ENCODE measurements at places on chromosomes 1 and 21. TPM values are rescaled to one million over a fixed set of nuclear protein-coding genes. Genes with fewer than 3 reads are reported as not detected.
A peak's percentile ranks its signal among the peaks of the same experiment; 100 is the strongest.

CYP2J2 gene
- 1.1 TPM for total RNA-seq

VTCN1 gene
- not detected for total RNA-seq

CD2 gene
- total RNA-seq = not detected

DNA sequence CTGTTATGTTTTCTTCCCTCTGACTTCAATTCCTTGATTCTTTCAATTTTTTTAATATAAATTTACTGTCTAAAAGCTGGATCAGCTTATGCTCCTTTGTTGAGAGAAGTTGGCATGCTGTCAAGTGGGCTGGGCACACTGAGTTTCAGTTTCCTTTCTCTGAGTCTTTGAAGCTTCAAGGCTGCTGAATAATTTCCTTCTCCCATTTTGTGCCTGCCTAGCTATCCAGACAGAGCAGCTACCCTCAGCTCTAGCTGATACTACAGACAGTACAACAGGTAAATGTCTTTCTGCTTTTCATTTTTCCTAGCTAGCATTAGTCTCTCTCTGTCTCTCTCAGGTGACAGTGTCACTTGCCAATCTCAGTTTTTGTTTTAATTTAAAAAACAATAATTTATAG lies at the start of gene IFI44:
IFI44 (plus strand) TSS at position 204 of the 400 bp plus-strand sequence. CDS start 365 bp downstream, outside the sequence.
- H3K27me3 ChIP-seq = no peaks in the 10 kb centered on the region
- no peak for DNase-seq
- no peaks in the 10 kb centered on the region for H3K4me1 ChIP-seq
- H3K4me3 ChIP-seq = no peak within 1 kb of the TSS
- H3K27ac ChIP-seq = no peak within 1 kb of the TSS
- no peaks in the 10 kb centered on the region for H3K36me3 ChIP-seq

DNA sequence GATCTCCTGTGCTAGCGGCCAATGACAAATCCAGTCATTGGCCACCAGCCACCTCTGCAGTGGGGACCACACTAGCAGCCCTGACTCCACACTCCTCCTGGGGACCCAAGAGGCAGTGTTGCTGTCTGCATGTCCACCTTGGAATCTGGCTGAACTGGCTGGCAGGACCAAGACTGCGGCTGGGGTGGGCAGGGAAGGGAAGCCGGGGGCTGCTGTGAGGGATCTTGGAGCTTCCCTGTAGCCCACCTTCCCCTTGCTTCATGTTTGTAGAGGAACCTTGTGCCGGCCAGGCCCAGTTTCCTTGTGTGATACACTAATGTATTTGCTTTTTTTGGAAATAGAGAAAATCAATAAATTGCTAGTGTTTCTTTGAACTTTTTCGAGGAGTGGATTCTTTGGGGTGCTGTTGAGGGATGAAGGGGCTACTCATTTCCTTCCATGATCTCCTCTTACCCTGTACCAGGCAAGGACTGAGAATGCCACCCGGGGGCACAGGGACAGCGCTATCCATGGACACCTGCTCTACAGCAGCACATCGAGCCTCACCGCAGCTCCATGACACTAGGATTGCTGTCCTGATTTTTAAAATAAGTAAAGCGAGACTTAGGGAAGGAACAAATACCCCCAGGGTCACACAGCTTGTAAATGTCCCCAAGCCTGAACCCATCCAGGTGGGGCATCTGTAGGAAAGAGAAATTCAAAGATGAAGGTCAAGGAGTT lies 44.7 kb downstream of the TNNT2 start:
- no peaks in the 10 kb centered on the region for H3K27me3 ChIP-seq
- H3K27ac ChIP-seq = no peak overlapping the region
- H3K4me3 ChIP-seq = no peak overlapping the region
- no peaks in the 10 kb centered on the region for H3K36me3 ChIP-seq
- H3K4me1 ChIP-seq = no peaks in the 10 kb centered on the region

GRCh38 chr1:236021424-236022135 lies 43.3 kb downstream of the NID1 start:
- peaks cover 37% of the 10 kb centered on the region for H3K36me3 ChIP-seq
- no peak for DNase-seq
- no peak overlapping the region for H3K4me3 ChIP-seq
- H3K4me1 ChIP-seq = no peaks in the 10 kb centered on the region
- no peak overlapping the region for H3K27ac ChIP-seq

DNA sequence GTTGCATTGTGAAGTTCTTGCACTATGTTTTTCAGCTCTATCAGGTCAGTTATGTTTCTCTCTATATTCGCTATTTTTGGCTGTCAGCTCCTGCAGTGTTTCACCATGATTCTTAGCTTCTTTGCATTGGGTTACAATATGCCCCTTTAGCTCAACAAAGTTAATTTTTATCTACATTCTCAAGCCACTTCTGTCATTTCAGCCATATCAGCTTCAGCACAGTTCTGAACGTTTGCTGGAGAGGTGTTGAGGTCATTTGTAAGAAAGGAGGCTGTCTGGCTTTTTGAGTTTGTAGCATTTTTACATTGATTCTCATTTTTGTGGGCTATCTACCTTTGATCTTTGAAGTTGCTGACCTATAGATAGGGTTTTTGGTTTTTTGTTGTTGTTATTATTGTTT lies 573.2 kb upstream of the RGS18 start:
- DNase-seq = no peak
- no peaks in the 10 kb centered on the region for H3K36me3 ChIP-seq
- H3K27me3 ChIP-seq = no peaks in the 10 kb centered on the region
- H3K4me3 ChIP-seq = no peak overlapping the region
- no peaks in the 10 kb centered on the region for H3K4me1 ChIP-seq

- H3K4me3 ChIP-seq = peak overlapping the region; percentile 53
- DNase-seq = peak; percentile 66
- H3K36me3 ChIP-seq = no peaks in the 10 kb centered on the region
- no peak overlapping the region for H3K27ac ChIP-seq
Measured at GRCh38 chr1:148263128-148263905, 111.2 kb upstream of the NBPF11 start.

- H3K27me3 ChIP-seq = no peaks in the 10 kb centered on the region
- H3K36me3 ChIP-seq = no peaks in the 10 kb centered on the region
- DNase-seq = no peak
- no peak overlapping the region for H3K4me3 ChIP-seq
- H3K27ac ChIP-seq = no peak overlapping the region
Measured at GRCh38 chr1:31669786-31670592, 25.3 kb upstream of the PEF1 start.
